ENCODE measurements at places on chromosomes 2 and 18. TPM values are rescaled to one million over a fixed set of nuclear protein-coding genes. Genes with fewer than 3 reads are reported as not detected.

The ABCG5 gene
- total RNA-seq: not detected

The GALNT1 gene
- total RNA-seq: 58.6 TPM

DNA sequence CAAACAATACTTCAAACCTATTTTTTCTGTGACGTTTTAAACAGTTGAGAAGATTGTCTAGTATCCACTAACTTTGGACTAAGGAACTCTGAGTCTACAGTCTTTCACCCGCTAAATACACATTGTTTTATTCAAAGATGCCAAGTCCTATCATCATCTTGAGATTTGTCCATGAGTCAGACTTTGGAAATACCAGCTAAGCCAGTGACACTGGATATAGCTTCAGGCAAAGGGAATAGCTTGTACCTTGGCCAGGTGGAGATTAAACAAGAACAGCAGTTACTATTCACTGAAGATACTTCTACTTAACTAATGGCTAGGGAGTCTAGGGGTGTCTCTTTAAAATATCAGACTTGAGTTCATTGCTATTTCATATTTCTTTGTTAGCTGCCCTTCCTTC lies 137.5 kb downstream of the COMMD1 start:
- no peak overlapping the region for H3K4me3 ChIP-seq
- H3K36me3 ChIP-seq: peaks cover 6% of the 10 kb centered on the region
- H3K27ac ChIP-seq: no peak overlapping the region
- DNase-seq: no peak
- H3K27me3 ChIP-seq: no peaks in the 10 kb centered on the region

- H3K4me3 ChIP-seq: no peak overlapping the region
- peaks cover 2% of the 10 kb centered on the region for H3K27me3 ChIP-seq
- no peak for DNase-seq
- H3K36me3 ChIP-seq: no peaks in the 10 kb centered on the region
Observed at GRCh38 chr2:20990442-20991430, 53.1 kb downstream of the APOB start.

DNA sequence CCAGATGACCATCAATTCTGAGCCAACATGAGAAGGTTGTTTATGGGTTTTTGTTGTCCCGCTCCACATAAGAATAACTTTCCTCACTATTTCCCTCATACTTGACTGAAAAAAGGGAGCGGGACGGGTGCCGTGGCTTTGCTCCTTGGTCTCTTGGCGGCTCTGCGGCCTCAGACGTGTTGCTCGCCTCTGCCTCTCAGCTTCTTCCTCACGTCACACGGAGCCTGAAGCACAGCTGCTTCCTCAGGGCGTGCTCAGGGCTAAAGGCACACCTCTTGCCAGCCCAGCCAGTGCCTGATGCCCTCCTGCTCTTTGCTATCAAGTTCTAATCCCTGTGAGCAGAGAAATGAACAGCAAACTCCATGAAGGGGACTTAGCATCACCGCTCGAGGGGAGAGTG lies 17.9 kb upstream of the ID2 start:
- peaks cover 11% of the 10 kb centered on the region for H3K27me3 ChIP-seq
- peaks cover 7% of the 10 kb centered on the region for H3K4me1 ChIP-seq
- H3K36me3 ChIP-seq: no peaks in the 10 kb centered on the region
- H3K4me3 ChIP-seq: no peak overlapping the region
- no peak for DNase-seq
- H3K27ac ChIP-seq: no peak overlapping the region

DNA sequence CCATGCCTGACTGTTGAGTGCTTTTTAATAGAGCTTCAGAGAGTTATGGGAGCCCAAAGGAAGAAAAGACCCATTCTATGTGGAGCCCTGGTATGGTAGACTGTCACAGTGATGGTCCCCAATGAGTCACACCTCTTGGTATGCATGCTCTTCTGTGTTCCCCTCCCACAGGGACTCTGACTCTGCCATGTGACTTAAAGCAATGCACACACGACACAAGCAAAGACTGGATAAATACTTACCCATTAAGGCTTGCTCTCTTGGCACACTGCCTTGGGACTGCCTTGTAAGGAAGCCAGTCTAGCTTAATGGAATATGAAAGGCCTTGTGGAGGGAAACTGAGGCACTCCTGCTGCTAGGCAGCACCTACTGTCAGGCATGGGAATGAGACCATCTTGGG lies 16.7 kb upstream of the DTNB start:
- H3K4me3 ChIP-seq: no peak overlapping the region
- H3K27me3 ChIP-seq: no peaks in the 10 kb centered on the region
- no peak overlapping the region for H3K27ac ChIP-seq
- H3K4me1 ChIP-seq: no peaks in the 10 kb centered on the region

The CCDC141 gene
- 0.78 TPM for total RNA-seq

DNA sequence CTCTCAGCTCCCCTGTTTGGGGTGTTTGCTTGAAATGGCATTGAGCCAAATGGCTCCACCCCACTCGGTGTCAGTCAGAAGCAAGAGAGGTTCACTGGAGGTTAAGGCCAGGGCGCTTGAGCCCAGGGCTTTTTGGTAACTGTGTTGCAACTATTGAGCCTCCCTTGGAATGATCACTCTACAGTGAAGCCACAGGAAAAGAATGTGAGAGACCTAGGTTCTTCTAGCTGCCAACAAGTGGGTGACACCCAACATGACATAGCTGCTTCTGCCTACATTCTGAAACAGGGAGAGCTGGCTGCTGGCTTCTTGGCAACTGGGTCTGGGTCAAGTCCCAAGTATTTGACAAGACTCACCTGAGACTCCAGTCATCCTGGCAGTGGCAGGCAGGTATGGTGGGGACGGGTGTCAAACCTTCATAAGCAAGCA lies 7.1 kb upstream of the GRHL1 start:
- DNase-seq: no peak
- H3K4me3 ChIP-seq: no peak overlapping the region
- H3K36me3 ChIP-seq: no peaks in the 10 kb centered on the region
- no peaks in the 10 kb centered on the region for H3K4me1 ChIP-seq
- H3K27me3 ChIP-seq: peaks cover 24% of the 10 kb centered on the region

DNA sequence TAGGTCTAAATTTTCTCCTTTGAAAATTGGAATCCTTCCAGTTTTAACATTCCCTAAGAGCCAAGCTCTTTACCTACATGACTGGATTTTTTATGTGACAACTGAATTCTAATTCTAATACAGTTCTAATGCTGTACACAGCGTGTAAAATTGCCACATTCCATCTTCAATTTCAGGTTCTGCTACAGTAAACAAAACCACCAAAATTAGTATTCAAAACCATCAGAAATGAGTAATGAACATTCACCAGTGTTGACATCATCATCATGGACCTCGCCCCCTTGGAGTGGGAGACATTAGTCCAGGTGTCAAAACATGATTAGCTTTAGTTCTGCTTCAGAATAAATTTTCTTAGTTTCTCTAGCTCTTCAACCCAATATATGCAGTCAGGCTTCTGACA lies 133.6 kb downstream of the MBD2 start:
- peaks cover 2% of the 10 kb centered on the region for H3K27me3 ChIP-seq
- no peaks in the 10 kb centered on the region for H3K36me3 ChIP-seq
- peaks cover 20% of the 10 kb centered on the region for H3K4me1 ChIP-seq
- no peak overlapping the region for H3K4me3 ChIP-seq
- H3K27ac ChIP-seq: no peak overlapping the region
- DNase-seq: no peak

- H3K36me3 ChIP-seq: peaks cover 56% of the 10 kb centered on the region
- peak overlapping the region; percentile 99 for H3K27ac ChIP-seq
- H3K27me3 ChIP-seq: no peaks in the 10 kb centered on the region
- peak overlapping the region; percentile 97 for H3K4me3 ChIP-seq
- H3K4me1 ChIP-seq: peaks cover 75% of the 10 kb centered on the region
Observed at GRCh38 chr2:161159456-161160225, 587 bp upstream of the TANK start.

DNA sequence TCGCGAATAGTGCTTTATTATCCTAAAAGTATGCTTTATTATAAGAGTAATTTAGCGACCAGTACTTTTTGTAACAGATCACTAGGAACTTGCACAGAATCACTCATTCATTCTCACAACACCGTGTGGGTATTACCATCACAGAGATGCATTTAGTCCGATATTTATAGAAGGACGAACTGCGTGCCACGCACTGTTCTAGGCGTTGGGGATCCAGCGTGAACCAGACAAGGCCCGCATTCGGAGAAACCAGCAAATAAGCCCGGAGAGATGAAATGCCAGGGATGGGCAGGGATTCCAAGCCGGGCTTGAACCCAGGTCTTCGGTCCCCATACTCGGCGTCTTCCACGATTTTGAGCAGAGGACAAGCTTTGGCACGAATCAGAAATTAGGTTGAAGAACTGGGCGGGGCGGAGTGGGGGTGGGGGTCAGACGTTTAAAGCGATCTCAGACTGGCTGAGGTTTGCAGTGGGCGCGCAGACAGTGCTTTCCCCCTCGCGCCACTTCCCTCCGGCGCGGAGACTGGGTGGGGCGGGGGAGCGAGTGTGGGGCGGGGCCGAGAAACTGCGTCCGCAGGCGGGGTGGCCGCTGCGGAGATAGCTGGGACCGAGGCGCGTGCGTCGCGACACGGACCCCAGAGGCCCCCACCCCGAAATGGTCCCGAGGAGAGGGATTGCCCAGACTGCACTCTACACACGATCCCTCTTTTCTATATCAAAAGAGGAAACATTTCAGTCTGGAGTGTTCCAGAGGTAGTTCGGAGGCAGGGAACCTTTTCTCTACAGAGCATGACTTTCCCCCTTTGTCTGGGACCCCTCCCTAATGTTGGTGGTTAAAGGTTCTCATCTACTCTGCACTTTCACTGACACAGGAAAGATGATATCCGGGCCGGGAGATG lies 1.1 kb upstream of the CXCR4 start:
- H3K27ac ChIP-seq: peak overlapping the region; percentile 98
- H3K36me3 ChIP-seq: peaks cover 19% of the 10 kb centered on the region
- peak; percentile 67 for DNase-seq
- peaks cover 35% of the 10 kb centered on the region for H3K27me3 ChIP-seq
- H3K4me3 ChIP-seq: peak overlapping the region; percentile 97

DNA sequence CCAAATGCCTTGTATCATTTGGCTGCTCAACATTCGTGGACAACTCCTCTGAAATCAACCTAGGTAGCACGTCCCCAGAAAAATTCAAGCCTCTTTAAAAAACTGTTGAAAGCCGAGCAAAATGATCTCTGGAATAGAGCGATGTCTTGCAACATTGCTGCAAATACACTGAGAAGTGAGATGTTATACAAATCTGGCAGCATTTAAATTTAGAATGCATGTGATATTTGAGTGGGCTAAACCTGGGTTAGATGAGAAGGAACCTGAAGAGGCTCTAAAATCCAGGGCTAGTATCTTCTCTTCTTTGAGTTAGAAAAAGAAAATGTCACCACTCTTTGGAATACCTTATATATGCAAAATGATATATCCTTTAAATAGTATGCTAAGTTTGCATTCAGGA lies 81.5 kb upstream of the ZBTB14 start:
- no peak overlapping the region for H3K4me3 ChIP-seq
- no peaks in the 10 kb centered on the region for H3K27me3 ChIP-seq
- H3K27ac ChIP-seq: no peak overlapping the region

The GPR39 gene
- not detected for total RNA-seq

GRCh38 chr2:97982621-97983020 lies 13.1 kb downstream of the TMEM131 start:
- H3K27me3 ChIP-seq: no peaks in the 10 kb centered on the region
- peaks cover 19% of the 10 kb centered on the region for H3K4me1 ChIP-seq
- DNase-seq: no peak
- H3K27ac ChIP-seq: no peak overlapping the region

- no peak overlapping the region for H3K27ac ChIP-seq
- no peaks in the 10 kb centered on the region for H3K4me1 ChIP-seq
- H3K36me3 ChIP-seq: no peaks in the 10 kb centered on the region
- H3K4me3 ChIP-seq: no peak overlapping the region
- DNase-seq: no peak
Observed at GRCh38 chr2:177908182-177908581, 164.4 kb downstream of the PDE11A start.

The LONRF2 gene
- 0.32 TPM for total RNA-seq
